BE2C (cell line): ENCODE measurements at places on chromosomes 12 and 14.
A peak's percentile ranks its signal among the peaks of the same experiment; 100 is the strongest.

DNA sequence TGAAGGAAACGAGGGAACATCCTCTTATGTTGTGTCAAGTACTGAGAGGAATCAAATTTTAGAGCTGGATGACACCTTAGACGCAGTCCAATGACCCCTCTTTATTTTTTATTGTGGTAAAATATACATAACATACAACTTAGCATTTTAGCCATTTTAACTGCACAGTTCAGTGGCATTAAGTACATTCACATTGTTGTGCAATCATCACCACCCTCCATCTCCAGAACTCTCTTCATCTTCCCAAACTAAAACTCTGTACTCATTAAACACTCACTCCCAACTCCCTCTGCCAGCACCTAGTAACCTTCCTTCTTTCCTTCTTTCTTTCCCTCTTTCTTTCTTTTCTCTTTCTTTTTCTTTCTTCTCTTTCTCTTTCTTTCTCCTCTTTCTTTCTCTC lies 97.2 kb upstream of the SLC24A4 start:
- DNase-seq, result no peak

DNA sequence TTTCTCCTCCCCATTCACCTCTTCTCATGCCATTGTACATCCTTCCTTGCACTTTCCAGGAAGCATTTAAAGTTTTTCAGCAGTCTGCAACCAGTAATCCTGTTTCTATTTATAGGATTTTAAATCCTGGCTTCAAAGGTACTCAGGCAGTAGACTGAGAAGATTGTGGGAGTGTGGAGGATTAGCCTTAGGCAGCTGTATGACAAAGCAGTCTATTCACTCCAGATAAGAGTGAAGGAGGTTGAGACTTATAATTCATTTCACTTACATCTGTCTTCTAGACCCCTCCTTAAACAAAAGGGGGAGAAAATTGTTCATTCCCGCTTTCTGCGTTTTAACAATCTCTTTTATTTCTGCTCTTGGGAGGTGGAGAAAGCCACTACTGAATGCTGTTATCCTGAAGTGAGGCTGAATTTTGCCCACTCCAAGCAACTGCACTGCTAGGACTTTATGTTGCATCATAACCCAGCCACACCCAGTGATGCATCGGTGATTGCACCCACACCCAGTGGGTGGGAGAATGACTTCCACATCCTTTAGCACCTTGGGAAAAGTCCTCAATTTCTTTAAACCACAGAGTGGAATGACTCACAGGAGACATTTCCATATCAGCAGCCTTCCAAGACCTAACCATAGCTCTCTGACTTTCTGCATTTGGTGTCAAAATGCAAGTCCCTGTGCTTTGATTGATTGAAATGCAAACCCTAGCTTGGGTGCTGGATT lies 382.5 kb upstream of the ATP2B1 start:
- no peak for DNase-seq

GRCh38 chr12:92764831-92765230 lies 62.0 kb downstream of the PLEKHG7 start:
- DNase-seq, result no peak

DNA sequence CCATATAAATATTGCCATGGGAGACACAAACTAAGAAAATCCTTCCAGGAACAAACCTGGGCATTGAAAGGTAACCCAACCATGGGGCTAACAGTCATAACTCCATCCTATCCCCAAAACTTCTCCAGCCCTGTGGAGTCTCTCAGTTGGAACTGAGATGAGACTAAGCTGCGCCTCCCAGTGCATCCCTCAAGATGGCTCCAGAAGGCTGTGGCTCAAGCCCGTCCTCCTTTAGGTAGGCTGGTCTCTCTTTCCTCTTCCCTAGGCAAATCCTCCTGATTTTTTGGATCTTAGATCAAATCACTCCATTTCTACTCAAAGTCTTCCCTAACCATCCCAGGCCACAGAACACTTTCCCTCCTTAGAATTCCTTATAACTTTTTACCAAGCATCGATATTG lies 364.3 kb upstream of the CCDC196 start:
- no peak for DNase-seq

DNA sequence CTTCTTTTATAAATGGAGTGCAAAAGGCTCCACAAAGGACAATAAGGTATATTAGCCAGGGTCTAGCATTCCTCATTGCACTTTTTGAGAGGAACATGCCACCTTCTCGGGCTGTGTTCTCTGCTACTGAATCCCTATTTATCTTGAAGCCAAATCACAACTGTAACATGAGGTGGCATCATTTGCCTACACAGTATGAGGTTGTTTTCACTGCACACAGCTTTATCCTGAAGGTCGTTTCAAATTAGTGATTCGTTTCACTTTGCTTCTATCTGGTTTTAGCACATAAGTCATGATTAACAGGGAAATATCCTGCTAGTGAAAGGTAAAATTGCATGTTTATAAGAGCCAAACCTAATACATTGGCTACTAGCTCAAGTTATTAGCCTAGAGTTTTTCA lies 153.8 kb downstream of the SLC35F4 start:
- no peak for DNase-seq

DNA sequence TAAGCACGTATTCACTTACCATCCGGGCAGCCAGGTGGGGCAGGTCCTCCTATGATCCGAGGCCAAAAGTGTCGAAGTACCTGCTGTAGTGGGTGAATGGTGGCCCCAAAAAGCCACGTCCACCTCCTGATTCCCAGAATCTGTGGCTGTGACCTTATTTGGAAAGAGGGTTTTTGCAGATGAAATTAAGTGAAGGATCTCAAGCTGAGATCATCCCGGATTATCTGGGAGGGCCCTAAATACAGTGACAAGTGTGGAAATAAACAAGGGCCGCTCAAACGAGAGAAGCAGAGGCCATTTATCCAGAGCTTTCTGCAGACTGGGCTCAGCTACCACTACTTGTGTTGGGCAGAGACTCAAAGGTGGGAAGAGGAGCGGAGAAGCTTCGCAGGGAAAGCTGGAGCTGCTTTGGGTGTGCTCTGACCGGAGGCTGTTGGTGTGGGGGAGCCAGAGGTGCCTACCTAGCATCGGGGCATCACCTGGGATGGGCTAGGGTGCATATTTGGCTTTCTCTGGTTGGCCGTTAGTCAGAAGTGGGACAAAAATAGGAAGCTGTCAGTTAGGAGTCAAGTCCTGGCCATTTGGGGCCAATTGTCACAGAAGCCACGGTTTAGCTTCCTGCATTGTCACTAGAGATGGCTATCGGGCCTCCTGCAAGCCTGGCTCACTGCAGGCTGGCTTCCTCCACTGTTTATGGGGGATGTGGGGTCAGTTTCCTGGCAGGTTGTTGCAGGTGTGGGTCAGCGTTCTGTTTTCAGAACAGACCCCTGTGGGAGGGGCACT lies 27.8 kb upstream of the DLK1 start:
- no peak for DNase-seq

GRCh38 chr14:30874120-30874998 lies at the start of gene COCH:
Gene COCH, plus strand, starts transcription at chr14:30874559. Its CDS starts 380 bp downstream, at chr14:30874939.
- peak; percentile 81 for DNase-seq

- DNase-seq, result no peak
Observed at GRCh38 chr14:61489512-61489911, 168.1 kb downstream of the PRKCH start.

DNA sequence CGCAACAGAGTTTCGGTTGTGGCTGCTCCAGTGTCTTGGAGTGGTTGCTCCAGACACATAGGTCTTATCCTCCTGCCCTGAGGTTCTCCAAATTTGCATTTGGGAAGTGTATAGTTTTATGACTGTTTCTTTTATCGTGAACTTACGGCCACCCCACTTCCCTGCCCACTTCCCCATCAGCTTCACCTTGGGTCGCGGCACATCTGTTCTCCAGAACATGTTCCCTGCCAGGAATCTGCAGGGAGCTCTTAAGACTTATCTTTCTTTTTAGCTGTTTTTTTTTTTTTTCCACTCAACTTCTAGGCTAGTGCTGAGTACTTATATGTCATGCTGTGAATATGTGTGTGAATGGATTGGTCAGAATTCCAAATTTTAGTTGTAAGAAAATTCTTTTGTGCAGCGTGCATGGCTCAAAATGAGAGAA lies 75.4 kb downstream of the ETV6 start:
- DNase-seq, result no peak

DNA sequence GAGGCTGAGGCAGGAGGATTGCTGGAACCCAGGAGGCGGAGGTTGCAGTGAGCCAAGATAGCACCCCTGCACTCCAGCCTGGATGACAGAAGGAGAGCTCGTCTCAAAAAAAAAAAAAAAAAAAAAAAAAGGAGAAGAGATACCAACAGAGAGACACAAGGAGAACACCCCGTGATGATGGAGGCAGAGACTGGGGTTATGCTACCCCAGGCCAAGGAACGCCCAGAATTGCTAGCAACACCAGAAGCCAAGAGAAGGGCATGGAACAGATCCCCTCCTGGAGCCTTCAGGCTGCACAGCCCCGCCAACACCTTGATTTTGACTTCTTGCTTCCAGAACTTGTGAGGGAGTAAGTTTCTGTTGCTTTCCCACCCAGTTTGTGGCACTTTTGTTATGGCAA lies 148.0 kb upstream of the FOXN3 start:
- no peak for DNase-seq

- peak; percentile 49 for DNase-seq
Observed at GRCh38 chr12:50734409-50735263, 29.3 kb upstream of the ATF1 start.

DNA sequence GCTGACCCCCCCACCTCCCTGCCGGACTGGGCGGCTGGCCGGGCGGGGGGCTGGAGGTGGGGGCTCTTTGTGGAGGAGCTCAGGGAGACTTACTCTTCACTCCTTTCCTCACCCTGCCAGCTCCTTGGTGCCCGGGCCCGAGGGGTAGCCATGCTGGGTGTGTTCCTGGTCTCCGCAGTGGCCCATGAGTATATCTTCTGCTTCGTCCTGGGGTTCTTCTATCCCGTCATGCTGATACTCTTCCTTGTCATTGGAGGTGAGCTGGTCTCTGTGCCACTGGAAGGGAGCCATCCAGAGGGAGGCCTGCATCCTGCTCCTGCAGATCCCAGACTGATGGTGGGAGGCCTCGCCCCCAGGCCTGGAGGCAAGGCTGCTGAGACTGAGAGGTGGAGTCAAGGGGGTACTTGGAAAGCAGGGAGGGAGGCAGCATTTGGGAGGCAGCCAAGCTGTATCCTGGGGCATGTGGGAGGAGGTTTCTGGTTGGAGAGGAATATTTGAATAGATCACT lies 19.7 kb downstream of the SOAT2 start:
- peak; percentile 75 for DNase-seq

DNA sequence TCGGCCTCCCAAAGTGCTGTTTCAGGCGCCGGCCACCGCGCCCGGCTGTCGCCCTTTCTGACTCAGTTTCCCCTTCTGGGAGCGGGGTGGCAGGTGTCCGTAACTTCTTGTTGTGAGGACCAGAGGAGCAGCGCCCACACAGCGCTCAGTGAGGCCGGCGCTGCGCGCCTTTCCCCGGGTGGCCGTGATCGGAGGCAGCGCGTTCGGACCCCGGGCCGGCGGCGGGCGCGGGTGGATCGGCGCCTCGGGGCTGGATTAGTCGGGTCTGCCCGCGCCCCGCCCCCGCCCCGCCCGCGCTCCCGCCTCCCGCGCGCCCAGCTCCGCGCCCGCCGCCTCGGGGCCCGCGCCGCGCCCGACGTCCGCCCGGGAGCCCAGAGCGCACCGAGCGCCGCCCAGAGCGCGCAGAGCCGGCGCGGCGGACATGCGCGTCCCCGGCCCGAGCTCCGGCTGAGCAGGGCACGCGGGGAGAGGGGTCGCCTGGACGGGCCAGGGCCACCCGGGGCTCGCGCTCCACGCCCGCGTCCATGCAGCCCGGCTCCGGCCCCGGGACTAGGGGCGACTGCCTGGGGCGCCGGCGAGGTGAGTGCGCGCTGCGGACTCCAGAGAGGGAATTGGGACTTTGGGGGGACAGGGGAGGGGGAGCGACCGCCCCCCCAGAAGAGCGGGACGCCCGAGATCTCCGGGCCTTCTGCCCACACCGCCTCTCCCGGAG lies 50.6 kb downstream of the LRCOL1 start:
- DNase-seq, result peak; percentile 62

DNA sequence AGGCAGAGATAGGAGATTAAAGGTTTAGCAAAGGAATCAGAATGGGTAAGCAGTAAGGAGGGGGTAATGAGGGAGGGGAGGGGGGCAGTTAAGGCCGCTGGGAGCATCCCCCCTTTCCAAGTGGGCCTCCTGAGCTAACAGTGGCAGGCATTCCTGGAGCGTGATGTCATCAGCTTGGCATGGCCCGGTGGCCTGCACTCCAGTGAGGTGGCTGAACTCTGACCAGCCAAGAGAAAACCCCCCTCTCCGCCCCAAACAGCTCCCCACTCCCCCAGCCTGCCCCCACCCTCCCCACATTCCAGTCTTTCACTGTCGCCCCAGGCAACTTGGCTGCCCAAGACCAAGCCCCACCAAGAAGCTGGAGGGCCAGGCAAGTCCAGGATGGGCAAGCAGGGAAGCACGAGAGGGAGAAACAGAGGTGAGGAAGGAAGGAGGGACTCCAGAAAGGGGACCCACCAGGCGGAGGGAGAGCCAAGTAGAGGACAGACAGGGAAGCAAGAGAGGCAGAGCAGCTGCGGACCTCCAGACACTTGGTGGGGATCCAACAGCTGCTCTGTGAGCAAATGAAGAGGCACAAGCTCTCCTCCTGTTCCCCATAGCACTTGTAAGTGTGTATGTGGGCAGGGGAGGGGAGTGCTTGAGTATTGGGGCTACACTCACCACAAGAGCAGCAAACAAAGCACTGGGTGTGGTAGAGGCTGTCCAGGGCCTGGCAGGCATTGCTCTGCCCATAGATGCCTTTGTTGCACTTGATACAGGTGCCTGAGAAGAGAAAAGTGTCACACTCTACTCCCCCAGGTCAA lies 4.5 kb downstream of the AJUBA start:
- no peak for DNase-seq

- DNase-seq, result no peak
Observed at GRCh38 chr14:100063314-100063941, 1.8 kb upstream of the EVL start.

DNA sequence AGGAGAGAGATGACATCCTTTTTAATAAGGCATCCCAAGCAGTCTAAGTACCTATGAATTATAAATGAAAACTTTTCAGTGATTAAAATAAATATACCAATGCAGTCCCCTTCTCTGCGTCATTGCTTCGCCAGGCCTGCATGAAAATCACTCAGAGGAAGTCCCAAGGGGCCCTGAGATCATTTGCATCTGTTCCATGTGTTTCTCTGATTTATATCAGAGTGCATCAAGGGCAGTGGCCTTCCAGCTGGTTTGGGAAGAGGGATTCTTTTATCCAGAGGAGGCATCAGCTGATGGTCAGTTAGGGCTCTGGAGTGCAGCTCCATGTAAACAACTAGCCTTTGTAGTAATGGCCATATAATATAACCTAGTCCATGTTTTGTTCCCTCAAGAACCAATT lies 210.1 kb downstream of the RGS6 start:
- DNase-seq, result no peak

DNA sequence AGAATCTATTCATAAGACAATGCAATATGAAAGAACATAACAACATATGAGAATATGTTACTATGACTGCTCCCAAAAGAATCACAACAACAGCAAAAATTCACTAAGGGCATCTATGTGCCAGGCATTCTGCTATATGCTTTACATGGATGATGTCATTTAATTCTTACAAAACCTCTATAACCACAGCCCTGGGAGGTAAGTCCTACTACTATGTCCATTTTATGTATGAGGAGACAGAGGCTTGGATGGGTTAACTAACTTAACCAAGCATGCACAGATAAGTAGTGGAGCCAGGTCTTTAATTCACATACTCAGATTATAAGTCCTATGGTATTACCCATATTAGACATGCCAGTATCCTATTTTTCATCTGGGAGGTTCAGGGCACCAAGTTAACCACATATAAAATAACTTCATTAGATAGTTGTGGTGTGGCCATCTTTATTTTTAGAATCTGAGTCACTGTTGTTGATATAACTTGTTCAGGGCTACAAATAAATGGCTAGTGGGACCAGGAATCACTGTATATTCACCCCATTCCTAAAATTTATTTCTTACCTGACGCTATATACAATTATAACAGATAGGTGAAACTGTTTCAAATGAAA lies 33.2 kb upstream of the RAD51AP1 start:
- no peak for DNase-seq

- no peak for DNase-seq
Observed at GRCh38 chr14:95495538-95496025, 20.9 kb downstream of the SYNE3 start.
